Stimulated activated CD8-positive, alpha-beta memory T cell treated with anti-CD3 and anti-CD28 coated beads, Interleukin-2, amount 100 ng/mL, for 1 hour (primary cell): ENCODE measurements at places on chromosomes 7 and 10.

DNA sequence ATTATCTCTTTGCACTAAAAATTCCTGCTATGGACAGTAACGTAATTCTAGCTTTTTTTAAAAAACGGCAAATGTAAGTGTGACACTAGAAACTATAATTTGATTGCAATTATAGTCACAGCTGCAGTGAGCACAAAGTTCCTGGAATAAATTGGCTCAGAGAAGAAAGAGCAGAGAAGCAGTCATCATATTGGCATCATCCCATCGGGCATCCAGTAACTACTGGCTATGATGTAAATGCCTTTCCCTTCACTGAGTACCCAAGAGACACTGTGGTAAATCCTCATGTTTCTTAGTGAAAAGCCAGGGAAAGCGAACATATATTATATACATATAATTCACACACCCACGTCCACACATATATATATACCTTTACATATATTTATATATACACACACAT is 43.6 kb downstream of the PIP4K2A start:
- no peak for DNase-seq

DNA sequence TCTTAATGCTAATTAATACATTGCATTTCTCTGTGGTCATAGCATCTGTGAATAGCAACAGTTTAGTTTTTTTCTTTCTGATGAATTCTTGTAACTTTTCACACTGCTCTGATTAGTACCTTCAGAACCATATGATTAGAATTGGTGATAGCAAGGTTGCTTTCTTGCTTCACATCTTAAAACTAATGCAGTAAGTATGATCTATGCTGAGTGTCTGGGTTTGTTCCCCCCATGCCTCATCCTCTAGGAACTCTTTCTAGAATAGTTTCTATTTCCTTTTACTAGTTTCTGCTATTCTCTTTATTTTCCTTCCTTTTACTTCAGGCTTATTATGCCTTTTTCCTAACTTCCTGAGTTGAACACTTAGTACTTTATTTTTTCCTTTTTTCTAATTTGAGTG is 32.4 kb downstream of the TES start:
- no peak for DNase-seq

- DNase-seq, result peak; percentile 34
Measured at GRCh38 chr10:22682237-22683139, 31.9 kb downstream of the PIP4K2A start.

DNA sequence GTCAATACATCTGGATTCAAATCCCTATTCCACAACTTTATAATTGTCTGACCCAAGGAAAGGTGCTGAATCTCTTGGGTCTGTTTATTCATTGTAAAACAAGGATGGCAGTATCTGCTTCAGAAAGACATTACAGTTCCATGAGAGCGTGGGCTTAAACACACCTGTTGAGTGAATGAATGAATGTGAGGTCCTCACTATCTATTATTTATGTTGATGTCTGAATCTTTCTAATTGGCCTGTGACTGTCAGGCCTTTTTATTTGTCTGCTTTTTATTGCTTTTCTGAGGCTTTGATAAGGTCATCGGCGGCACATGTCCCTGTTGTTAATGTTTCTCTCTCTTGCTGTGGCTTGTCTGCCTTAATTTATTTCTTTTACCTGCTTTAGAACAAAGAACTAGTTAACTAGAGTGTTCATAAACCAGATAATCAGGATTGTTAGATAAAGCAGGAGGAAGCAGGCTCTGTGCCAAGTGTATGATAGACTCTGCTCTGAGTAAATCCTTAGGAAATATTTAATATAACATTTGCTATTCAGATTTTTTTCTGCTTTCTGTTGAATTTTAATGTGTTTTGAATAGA is 42.3 kb upstream of the CYCS start:
- DNase-seq, result no peak

- no peak for DNase-seq
Measured at GRCh38 chr7:47581438-47581803, 490 bp downstream of the TNS3 start.

DNA sequence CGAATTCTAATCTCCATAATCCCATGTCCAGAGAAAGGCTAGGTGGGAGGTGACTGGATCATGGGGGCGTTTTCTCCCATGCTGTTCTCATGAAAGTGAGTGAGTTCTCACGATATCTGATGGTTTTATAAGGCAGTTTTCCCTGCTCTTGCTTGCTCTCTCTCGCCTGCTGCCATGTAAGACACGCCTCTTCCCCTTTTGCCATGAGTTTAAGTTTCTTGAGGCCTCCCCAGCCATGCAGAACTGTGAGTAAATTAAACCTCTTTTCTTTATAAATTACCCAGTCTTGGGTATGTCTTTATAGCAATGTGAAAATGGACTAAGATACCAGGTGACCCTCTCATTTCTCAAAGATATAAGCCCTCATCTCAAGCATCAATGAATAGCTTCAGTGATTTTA is 1.1 kb upstream of the ACTA2 start:
- no peak for DNase-seq

GRCh38 chr7:138328215-138328614 is 131.8 kb upstream of the TRIM24 start:
- DNase-seq, result no peak

DNA sequence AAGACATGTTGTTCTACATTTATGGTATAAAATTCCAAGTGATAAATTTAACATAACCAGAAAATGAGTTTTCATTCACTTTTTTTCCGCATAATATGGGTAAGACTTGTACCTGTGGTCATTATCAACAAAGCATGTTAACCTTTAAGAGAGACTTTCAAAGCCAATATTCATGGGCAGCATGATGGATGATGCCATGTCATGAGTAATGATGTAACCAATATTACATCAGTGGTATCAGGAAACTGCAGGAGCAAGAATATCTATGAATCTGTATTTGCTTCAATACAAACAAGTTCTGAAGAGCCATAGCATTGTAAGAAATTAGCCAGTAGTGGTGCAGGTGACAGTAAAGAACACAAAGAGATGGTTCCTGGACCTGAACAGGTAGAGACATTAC is 126.9 kb downstream of the C1GALT1 start:
- no peak for DNase-seq

DNA sequence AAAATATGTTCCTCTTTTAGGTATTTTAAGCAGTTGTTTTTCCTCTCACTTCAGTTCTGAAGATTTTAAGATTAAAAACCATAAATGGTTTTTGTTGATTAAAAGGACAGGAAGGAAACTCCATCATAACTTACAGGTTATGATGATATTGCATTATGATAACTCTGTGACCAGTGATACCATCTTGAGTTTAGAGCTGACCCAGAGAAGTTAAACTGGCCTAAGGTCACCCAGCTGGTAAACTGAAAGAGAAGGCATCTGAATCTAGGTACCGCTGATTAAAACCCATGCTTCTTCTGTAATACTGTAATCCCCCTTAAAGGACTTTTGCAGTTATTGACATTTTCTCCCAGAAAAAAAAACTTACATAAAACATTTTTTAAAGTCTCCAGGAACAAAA is 29.6 kb downstream of the LOXL4 start:
- DNase-seq, result no peak

- DNase-seq, result no peak
Measured at GRCh38 chr10:75980419-75981002, 549.1 kb downstream of the LRMDA start.

GRCh38 chr7:7996568-7996967 is 28.0 kb downstream of the GLCCI1 start:
- DNase-seq, result no peak

DNA sequence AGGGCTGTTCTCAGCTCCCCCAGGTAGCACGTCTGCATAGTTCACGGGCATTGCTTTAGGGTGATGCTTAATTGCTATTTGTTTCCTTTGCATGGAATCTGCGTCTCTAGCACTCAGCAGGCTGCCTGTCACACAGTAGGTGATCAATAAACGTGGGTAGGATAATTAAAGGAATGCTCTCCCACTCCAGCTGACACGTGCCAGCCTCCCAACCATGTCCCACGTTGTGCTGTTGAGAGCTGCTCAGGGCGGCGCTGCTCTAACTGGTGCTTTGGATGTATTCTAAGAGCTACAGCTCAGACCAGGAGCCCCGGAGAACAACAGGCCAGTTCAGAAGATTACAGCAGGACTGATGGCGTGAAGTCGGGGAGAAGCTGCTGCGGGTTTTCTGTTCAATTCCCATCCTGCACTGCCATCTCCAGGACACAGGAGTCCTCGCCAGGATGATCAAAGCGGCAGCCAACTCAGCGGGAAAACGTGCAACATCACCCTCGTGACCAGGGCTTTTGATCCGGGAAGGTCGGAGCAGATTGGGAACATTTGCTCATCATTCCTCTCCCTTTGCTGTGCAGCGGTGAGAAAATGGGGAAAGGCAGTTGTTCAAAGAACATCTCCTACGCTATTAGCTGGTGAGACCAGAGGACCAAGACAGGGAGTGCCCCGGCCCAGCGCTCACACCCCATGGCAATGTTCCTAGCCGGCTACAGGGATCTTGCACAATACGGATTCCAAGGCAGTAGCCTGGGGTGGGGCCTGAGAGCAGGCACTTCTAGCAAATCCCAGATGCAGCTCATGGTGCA is 50.5 kb upstream of the FOXK1 start:
- no peak for DNase-seq

DNA sequence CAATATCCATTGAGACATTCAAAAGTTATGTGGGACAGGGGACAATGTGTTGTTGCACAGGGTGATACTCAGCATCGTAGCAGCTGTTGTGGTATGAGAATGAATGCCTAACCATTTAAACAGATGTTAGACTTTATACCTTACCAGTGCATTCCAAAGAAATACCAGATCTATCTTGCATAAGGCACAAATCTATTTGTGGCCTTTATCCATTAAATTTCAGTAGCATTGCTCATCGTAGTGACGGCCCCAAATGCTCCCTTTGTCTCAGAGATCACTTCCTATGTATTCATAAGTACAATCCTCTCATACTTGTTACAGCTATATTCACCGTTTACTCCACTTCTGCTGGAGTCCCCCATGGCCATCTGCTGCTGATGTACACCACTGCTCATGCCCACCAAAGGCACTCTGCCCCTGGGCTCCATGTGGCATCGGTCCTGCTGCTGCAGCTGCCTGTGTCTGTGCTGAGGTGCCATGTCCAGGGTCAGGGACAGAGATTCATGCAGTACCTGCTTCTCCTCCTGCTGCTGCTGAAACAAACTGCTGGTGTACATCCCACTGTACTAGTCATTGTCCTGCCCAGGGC is 96.3 kb downstream of the CPED1 start:
- no peak for DNase-seq

- DNase-seq, result no peak
Measured at GRCh38 chr10:95400787-95401186, 110.0 kb upstream of the PDLIM1 start.

DNA sequence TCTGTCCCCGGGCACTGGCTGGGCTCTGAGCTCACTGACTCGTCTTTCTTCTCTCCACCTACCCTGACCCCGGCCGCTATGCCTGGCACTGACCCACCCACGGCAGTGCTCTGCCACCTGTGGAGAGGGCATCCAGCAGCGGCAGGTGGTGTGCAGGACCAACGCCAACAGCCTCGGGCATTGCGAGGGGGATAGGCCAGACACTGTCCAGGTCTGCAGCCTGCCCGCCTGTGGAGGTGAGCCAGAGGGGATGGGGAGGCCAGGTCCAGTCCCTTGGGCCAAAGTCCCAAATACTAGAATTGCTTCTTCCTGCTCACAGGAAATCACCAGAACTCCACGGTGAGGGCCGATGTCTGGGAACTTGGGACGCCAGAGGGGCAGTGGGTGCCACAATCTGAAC is 27.3 kb downstream of the TBATA start:
- DNase-seq, result no peak

DNA sequence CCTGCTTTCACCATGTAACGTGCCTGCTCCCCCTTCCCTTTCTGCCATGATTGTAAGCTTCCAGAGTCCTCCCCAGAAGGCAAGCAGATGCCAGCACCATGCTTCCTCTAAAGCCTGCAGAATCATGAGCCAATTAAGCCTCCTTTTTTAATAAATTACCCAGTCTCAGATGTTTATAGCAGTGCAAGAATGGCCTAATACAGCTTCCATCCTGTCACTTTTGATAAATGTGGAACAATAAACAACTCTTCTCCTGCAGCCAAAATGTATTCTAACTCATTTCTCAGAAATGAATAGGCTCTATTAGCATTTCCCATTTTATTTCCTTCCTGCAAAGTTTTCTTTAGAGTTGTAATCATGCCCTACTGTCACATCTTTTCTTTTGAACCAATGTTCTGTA is 43.4 kb downstream of the C7orf25 start:
- no peak for DNase-seq

DNA sequence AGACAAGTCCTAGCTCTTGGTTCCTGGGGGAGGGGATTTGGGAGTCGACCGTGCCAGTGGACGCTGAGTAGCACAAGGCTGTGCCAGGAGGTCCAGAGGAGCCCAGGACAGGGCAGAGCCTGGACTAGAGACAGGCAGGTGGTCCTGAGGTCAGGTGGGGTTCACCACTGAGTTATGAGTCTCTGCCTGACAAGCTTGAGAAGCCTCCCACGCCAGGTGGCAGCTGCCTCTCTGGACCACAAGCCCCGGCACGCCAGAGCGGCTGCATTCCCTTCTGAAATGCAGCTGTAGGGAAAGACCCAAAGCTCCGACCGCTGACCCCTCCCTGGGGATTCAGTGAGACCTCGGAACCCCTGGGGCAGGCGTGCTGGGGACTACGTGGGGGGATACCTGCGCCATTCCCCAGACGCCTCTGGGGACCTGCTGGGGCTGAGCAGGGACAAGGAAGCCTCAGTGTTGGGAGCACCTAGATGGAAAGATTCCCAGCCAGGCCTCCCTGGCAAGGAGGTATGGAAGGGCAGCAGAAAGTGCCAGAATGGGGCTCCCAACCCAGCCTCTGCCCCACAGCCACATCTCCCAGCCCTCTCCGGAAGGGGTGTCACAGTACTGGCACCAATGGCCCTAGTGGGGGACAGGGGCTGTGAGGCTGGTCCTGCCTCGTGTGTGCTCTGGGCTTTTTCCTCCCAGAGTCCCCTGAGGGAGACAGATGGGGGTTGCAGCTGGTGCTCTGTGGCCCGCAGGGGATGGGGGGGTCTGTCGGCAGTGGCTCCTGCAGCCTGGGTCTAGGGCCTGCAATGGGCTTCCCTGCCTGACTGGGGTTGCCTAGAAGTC is 29.0 kb downstream of the PDGFA start:
- DNase-seq, result no peak

DNA sequence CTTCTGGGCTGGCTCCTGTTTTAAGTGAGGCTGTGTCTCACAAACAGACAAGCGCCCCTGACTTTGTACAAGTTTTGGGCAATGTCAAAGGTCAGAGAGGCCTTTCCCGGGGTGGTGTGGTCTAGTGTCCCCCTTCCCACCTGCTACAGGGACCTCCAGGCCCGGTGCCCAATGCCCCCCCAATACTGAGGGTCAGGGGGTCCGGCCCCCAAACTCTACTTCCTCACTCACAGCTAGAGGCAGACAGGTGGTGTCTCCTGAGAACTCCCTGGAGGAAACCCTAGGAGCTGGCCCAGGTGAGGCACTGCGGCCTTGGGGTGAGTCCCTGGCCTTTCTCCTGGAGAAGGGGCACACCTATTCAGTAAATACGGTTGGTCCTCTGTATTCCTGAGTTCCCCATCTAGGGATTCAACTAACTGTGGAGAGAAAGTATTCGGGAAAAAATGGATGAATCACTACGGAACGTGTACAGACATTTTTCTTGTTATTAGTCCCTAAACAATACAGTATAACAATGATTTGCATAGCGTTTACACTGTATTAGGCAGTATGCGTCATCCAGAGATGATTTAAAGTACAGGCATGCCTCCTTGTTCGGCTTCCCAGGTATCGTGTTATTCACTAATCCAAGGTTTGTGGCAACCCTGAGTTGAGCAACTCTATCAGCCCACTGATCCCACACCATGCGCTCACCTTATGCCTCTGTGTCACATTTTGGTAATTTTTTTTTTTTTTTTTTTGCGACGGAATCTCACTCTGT is 308.1 kb downstream of the WDR37 start:
- no peak for DNase-seq
